EL (cell line): ENCODE measurements at places on chromosomes 6 and 20.

DNA sequence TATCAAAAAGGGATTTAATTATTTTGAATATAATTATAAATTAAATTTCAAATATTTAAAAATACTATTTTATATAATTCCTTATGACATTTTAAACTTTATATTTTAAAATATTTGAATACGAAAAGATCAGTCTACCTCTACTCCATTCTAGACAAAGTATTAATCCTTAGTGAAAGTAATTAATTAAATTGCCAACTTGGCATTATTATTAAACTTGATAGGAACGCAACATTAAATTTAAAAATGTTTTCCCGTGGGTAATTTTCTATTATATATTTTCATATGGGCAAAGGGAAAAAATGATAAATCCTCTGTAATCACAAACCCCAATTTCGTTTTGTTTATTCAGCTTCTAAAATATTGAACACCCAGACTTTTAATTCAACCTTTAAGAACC is 8.4 kb upstream of the FHL5 start:
- no peak for DNase-seq

- no peak for DNase-seq
Measured at GRCh38 chr6:132187816-132188215, 213.5 kb downstream of the MOXD1 start.

GRCh38 chr6:32665661-32666060 is 796 bp downstream of the HLA-DQB1 start:
- no peak for DNase-seq

DNA sequence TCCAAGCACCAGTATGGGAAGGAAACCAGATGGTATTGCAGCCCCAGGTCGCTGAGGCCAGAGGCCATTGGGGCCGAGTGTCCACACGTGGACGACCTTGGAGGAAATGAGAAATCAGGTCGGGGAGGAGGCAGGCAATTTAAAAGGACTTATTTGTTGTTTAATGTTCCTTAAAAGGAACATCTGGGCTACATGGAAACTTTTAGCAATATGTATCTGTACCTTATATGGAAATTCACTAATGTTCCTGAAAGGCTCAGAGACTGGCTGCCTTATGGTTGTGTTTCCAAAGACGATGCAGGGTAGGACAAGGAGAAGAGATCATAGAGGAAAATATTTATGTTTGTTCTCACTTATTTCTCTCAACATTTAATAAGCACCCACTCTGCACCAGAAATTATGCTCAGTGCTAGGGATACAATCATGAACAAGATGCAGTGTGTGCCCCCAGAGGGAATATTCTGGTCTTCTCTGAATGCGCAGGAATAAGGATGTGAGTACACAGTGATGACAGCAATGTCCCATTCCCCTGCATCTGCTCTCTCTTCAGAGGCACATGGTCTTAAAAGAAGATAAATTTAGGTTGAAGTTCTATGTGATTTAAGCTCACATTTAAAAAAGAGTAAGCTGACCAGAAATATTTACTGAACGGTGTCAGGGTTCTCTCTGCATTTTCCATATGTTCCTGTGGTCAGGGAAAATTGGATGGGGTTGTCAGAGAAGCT is 3.4 kb downstream of the BNIP5 start:
- no peak for DNase-seq

GRCh38 chr6:168574699-168575195 is 133.8 kb downstream of the SMOC2 start:
- no peak for DNase-seq

- peak; percentile 86 for DNase-seq
Measured at GRCh38 chr20:1402149-1402548, 9.3 kb upstream of the FKBP1A start.

- DNase-seq = peak; percentile 82
Measured at GRCh38 chr6:129936329-129937165, 75.4 kb upstream of the TMEM244 start.

DNA sequence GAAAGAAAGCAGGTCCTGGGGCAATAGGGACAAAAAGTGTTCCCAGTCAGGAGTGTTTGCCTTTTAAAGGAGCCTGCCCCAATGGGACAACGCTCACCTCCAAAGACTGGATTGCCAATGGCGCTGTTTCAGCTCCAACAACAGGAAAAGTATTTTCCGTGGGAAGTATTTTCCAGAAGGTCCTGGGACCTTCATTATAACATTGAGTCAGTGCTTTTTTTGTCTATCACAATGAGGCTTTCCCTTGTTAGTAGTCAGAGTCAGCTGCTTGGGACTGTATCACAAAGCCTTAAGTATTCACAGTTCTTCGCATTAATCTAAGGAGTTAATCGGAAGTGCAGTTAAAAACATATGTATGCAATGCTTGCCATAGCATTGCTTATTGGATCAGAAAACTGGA is 17.3 kb downstream of the TRAF3IP2 start:
- no peak for DNase-seq

GRCh38 chr6:151716526-151716932 is 91.0 kb upstream of the ESR1 start:
- peak; percentile 4 for DNase-seq

GRCh38 chr6:151254451-151255081 is 14.8 kb downstream of the AKAP12 start:
- peak; percentile 60 for DNase-seq

- no peak for DNase-seq
Measured at GRCh38 chr6:33088258-33088930, 12.6 kb downstream of the HLA-DPB1 start.

DNA sequence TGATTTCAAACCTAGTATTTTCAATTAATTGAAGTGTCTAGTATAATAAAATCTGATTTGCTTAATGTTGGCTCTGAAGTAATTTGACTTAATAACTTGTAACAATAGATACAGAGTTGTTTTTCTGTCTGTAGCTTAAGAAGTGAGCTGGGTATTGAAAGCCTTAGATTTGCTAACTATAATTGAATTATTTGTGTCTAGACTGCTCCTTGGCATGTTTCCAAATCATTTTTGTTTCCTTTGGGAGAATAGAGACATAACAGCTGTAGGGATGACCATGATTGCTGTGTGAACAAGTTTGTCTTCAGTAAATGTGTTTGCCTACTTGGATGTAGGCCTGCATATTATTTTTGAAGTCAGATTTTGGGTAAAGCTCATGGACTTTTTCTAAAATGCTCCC is 115.4 kb downstream of the SCAF8 start:
- no peak for DNase-seq
